Naive thymus-derived CD8-positive, alpha-beta T cell (primary cell): ENCODE measurements at places on chromosomes 4 and X.

DNA sequence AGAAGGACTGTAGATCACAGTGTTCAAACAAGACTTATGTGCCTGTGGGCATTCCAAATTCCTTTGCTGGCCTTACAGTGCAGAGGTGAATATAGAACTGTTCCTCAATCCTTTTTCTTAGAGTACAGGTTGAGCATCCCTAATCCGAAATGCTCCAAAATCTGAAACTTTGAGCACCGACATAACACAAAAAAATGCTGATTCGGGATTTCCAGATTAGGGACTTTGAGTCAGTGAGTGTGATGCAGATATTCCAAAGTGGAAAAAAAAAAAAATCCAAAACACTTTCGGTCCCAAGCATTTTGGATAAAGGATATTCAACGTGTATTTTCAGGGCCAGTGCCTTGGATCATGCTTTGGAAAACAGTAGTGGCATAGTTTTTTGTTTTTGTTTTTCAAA is 9.2 kb downstream of the SMS start:
- DNase-seq: no peak

DNA sequence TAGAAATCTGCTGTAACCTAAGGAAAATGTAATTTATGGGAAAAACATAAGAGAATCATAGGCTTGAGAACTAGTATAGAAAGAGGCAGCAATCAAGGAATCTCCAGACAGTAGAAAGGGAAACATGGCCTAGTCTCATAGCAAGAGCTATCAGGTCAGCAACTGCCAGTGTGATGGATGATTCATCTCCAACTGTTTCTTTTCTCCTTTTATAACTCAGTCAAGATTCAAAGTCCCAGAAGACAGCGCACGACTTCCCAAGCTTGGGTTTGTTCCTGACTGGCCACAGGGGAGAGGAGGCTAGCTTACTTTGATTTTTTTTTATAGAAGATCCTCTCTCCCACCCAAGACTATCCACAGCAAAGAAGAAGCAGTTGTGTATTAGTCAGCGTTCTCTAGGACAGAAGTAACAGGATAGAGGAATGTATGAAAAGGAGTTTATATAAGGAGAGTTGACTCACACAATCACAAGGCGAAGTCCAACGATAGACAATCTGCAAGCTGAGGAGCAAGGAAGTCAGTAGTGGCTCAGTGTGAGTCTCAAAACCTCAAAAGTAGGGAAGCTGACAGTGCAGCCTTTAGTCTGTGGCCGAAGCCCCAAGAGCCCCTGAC is 181.5 kb downstream of the GC start:
- DNase-seq: no peak

GRCh38 chr4:154551872-154552686 is 1.9 kb upstream of the PLRG1 start:
- DNase-seq: peak; percentile 82

DNA sequence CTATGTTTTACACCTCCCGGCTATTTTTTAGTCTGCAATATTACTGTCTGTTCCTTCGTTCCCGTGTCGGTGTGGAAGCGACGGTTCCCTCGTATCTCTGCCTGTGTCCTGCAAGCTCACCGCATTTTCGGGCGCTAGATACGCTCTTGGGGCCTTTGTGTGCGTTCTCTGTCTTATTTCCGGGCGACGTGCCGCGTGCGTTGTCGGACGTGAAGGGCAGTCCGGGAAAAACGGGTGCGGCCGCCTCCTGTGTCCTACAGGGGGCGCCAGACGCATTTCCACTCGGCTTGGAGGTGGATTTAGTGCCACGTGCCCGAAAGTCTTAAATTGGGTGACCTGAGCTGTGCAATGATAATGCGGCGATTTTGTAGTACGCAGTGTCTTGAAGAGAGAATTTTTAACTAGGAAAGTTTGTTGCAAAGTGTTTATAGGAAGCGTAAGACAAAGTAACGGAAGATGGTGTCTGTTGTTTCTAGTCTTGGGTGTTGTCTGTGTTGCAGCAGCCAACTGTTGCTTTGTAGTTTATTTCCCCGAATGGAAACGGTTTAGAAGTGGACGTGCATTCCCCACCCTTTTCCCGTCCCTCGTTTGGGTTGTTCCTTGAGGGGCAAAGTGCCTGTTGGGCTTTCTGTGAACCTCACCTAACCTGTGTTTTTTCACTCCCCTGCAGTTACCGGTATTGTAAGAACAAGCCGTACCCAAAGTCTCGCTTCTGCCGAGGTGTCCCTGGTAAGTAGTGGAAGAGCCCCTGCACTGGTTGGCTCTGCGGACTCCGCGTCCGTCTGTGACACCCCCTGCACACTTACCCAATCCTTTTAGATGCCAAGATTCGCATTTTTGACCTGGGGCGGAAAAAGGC is 720 bp downstream of the RPL10 start:
- DNase-seq: peak; percentile 69

DNA sequence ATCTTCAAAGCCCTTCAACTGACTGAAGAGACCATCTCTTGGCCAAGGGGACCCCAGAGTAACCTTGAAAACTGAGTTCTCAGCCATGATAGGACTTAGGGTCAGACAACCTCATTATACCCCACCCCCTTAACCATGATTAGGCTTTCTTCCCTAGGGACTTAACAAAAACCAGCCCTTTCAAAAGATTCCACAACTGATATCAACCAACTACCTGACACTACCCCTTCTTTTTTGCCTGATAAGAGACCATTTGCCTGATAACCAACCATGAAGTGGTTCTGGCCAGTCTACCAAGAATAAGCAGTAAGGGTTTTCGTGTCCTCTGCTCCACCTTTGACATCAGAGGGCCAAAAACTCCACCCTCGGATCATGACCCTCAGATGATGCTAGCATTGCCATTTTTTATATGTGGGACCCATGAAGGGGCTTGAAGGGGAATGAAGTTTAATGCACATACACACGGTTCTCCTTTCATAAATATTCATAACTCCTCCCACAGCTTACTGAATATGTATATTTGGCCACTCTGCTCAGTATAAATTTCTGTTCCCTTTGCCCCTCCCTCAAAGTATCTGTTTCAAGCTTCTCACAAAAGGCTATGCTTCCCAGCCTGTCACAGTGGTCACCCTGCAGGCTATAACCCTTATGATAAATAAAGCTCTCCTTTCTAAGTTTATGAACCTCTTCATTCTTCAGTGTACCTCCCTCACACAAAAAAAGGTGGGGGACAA is 12.3 kb downstream of the TBCK start:
- DNase-seq: no peak

- DNase-seq: no peak
Observed at GRCh38 chr4:107666134-107666533, 53.9 kb downstream of the PAPSS1 start.

GRCh38 chrX:2819345-2820135 is 9.2 kb upstream of the GYG2 start:
- no peak for DNase-seq

DNA sequence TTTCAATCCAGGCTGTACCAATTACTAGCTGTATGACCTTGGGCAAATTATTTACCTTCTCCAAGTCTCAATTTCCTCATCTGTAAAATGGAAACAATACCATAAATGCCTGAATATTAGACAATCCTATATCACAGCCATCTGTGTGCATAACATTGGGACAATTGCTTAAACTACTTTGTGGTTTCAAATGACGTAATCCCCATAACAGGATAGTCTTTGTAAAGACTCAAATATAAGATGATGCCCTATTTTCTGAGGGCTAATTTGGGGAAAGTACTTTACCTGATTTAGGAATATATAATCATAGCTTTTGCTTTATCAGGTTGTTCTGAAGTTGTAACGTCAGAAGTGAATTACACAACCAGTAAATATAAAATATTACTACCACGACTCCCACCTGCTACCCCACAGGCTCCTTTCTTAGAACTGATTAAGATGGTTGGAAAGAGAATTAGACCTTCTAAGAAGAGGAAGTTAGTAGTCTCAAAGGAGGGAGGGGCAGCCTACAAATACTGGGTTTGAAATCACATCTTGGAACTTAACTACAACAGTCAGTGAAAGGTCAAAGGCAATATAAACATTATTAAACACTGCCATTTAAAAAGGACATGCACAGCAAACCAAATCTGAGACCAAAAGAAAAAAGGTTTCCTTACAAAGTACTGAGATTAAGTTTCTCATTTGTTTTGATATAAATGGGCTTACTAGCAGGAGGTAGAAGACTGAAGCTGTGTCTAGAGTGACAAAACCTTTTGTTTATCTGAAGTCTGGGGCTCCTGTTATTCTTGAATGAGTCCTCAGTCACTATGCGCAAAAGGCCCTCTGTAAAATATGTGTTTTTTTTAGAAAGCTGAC is 215.0 kb downstream of the SCFD2 start:
- DNase-seq: no peak

DNA sequence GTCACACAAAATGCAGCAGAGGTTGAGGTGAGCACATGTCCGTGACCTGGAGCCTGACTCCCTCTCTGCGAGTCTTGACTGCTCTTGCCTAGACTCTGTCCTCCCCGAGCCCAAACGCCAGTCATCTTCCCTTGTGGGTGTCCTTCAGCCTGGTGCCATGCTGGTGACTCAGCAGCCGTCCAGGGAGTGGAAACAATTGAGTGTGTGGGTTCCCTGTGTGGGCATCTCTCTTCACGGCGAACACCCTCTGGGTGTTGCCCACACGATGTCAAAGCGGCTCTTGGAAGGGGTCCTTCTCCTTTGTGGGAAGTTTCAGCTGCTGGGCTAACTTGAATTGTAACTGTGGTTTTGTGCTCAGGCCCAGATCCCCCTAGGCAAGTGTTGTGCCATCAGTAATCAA is 17.5 kb upstream of the MSANTD1 start:
- DNase-seq: peak; percentile 14

DNA sequence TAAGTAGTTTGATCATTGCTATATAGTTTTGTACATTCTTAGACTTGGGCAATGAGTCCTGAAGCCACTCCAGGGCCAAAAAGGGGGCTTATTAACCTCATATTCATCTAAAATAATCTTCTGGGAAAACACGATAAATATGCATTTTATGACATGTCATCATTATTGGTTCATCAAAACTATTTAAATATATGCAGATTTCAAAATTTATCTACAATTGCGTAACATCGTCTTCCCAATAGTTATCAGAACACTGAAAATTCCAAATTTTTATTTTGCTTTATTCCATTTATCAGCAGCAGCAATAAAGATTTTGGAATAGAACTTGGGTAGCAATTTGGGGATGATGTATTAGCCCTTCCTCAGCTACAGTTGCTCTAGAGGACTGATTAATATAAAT is 550.0 kb downstream of the IQCM start:
- DNase-seq: no peak

DNA sequence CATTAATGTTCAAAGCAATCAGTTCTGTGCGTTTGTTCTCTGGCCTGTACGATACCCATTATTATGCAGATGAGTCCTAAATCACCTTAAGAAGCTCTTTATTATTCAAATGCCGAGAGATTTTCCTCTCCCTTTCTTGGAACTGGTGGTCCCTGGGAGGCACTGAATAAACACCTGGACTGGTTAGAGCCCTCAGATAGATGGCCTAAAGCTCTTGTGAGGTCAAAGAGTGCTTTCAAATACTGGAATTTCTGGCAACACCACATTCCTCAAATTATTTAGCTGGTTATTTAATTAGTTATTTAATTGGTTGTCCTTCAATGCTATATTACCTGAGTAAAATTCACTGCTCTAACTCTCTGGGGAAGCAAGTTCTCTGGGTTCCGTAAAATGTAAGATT is 3.0 kb downstream of the ARHGEF38 start:
- DNase-seq: no peak

GRCh38 chr4:44861756-44862155 is 135.4 kb upstream of the GNPDA2 start:
- no peak for DNase-seq

DNA sequence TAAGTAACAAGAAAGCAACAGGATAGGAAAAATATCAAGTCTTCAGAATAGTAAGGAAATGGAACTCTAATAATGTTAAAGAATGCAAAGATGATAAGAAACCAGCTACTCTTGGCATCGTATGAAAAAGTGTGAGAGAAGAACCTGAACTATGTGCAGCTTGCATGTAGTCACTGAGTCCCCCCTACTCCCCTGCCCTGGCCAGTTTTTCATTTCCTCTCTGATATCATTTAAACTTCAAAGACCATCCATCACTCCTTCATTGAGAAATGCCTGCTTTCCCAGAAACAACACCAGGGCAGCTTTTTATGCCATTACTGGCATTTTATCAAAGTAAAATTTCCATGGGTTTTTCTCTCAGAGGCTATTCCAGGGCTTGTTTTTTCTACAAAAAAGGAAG is 28.1 kb downstream of the INPP4B start:
- DNase-seq: no peak

GRCh38 chr4:118810991-118811764 is 24.7 kb downstream of the SEC24D start:
- DNase-seq: no peak
